EL (cell line): ENCODE measurements at places on chromosomes 2 and 18.

DNA sequence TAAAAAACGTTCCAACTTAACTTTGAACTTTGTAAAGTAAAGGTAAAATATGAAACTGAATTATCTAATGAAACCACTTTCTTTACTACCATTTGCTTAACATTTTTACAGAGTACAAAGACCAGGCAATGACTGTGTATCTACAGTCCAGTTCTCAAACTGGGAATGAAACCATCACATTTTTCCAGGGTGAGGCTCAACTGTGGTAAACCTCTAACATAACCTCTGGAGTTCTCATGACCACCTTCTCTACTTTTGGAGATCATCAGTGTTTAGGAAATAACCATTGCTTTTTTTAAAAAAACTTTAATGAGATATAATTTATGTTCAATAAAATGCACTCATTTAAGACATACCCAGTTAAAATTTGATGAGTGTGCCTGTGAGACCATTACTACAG is 223.5 kb downstream of the RNF152 start:
- peak; percentile 67 for DNase-seq

- DNase-seq, result no peak
Measured at GRCh38 chr18:50071397-50071796, 123.5 kb downstream of the MYO5B start.

DNA sequence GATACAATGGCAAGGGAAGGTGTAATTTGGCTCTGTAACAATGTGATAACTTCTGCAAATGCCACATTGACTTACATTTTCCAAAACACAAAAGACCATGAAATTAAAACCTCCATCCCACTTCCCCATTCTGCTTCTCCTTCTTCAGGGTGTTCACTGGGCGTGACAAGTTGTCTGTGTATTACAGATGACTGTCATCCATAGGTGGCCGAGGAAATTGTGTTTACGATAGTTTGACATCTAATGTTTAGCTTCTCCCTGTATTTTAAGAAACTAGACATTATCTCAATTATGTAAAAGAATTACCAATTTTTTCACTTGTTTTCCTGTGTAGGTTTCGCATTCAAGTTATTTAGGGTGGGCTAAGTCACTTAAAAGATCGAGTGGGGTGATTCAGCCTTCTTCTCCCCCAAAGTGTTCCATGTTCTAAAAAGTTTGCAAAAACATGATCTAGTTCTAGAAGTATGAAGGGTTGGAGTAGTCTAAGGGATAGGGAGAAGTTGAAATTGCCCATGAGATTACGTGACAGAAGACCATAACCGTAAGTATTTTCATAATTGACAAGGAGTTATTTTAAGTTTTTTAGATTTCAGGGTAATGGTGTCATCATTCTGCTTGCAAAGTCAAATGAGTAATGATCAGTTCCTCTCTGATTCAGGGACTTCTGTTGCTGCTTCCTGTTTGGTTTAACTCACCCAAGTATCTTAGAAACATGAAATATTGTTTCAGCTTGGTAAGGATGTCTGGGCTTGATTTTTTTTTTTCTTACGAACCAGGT is 25.2 kb upstream of the CYTIP start:
- peak; percentile 92 for DNase-seq

DNA sequence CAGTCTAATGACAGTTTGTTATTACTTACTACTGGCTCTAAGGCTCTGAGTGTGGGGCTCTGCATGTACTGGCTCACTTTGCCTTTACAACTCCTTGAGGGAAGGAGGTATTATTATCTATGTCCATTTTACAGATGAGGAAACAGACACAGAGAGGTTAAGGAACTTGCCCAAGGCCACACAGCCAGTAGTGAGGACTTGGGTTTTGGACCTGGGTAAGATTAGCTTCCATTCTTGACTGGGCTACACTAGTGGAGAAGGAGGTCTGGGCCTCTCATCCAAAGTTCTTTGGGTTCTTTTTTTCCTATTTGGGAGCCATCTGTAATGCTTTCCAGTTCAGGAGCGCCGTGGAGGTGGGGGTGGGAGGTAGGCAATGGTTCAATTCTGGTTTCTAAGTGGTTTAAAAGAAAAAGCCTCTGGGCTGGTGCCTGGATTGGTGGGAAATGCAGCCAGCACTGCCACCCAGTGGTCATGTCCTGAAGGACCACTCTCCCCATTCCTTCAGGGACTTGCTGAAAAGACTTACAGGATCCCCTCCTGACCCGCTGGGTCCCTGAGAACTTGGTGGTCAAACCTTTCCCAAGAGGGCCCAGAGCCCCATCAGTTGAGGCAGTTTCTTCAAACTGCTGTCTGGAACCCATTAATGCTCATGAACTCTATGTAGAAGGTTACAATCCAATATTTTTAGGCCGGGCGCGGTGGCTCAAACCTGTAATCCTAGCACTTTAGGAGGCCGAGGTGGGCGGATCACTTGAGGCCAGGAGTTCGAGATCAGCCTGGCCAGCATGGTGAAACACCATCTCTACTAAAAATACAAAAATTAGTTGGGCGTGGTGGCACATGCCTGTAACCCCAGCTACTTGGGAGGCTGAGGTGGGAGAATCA is 38.6 kb upstream of the NOTO start:
- peak; percentile 75 for DNase-seq

DNA sequence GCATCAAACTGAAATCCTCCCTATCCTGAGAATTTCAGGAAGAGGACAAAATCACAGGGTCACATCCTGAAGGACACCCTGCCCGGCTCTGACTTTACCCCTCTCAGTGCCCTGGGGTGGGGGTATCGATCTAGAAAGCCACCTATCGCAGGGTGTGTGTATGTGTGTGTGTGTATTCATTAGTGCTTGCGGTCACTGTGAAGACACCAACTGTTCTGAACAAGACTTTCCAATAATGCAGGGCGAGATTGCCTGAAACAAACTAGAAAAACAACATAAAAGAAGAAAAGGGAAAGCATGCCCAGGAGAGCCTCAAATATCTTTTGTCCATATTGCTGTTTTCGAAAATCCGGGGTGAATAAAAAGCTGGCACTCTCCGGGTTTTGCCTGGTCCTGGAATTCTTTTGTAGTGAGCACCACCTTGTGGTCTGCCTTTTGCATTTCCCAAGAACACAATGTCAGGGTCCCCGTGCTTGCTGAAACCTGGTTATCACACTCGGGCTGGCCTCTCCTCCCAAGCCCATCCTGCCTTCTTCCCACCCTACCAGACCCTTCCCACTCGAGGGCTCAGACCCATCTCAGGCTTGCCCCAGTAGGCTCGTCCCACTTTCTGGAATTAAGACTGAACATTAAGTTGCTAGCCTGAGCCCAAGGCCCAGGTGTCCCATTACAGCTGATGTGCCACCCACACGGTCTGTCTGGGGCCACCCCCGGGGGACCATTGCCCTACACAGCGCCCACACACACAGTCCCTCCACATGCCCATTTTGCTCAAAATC is 25.0 kb upstream of the COPS8 start:
- DNase-seq, result peak; percentile 67

GRCh38 chr18:58208207-58208932 is 164.3 kb downstream of the NEDD4L start:
- DNase-seq, result no peak

DNA sequence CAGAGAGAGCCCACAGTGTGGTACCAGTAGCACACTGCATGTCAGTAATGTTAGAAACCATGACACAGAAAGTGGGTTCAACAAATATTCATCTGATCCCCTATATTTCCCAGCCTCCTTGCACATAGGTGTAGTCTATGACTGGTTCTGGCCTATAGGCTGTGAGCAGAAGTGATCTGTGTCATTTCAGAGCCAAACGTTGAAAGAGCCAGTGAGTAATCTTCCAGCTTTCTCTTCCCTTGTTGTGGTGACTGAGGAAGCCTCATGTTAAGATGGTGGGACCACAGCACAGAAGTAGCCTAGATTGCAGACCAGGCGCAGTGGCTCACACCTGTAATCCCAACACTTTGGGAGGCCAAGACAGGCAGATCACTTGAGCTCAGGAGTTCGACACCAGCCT is 4.1 kb downstream of the TMEM237 start:
- peak; percentile 15 for DNase-seq

- DNase-seq, result no peak
Measured at GRCh38 chr2:1925928-1926327, 181.6 kb upstream of the PXDN start.

DNA sequence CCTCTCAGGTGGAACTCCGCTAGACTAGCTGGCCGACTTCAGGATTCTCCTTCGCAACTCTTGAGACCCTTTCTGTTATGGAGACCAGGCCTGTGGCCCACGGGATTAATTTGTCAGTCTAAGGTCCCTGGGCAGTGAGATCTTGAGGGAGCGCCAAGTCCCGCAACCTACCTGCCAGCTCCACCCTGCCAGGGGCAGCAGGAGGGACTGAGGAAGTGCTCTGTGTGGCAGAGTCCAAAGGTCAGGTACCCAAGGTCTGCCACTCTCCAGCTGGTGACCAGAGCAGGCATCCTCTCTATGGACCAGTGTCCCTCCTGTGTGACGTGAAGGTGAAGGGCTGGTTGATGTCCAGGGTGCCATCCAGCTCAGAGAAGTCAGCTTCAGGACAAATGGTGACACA is 4.3 kb upstream of the SPATA3 start:
- no peak for DNase-seq

DNA sequence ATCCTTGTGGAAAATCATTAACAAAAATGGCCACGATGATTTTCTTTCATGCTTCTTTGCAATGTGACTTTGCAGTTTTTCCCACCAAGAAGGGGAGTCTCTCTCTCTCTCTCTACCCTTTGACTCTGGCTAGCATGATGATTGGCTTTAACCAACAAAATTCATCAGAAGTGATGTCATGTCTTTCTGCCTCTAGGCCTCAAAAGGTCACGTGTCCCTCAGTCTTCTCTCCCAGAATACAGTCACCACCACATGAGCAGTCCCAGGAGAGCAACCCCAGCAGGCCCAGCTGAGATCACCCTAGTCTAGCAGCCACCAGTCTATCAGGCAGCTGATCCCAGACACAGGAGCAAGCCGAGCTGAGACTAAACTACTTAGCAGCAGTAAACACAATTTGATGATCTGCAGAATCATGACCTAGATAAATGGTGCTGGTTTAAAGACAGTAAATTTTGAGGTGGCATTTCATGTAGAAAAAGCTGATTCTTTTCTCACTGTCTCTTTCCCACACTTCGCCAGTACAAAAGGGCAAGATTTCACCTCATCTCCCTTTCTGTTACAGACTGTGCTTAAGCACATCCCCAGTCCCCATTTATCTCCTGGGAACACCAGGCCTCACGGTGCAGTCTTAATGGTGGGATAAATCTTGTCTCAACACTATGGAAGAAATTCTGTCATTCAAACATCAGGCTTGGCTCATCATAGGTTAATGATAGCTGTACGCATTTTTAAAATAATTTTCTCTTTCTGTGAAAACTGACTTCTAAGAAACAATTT is 132.7 kb downstream of the SCG2 start:
- peak; percentile 97 for DNase-seq

DNA sequence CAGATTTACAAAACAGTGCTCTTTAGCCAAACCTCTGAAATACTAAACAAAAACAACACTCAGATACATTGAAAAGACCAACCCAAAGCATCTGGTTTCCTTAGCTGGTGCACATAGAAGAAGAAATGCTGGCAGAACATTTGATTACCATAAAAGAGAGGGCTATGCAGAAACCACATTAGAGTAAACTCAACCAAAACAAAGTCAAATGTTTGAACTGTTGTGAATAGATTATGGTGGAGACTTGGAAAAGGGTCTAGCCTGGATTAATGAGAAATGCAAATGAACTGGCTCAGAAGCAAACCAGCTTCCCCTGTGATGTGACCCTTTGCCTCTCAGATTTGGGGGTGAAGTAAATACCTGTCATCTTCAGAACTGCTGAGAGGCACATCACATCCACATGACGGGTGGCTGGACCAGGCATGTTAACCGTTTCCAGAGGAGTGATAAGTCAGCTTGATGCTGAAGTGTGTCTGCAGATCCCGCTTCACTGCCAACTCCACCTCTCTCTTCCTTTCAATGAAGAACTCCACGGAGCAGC is 153.0 kb downstream of the NRP2 start:
- DNase-seq, result no peak

- no peak for DNase-seq
Measured at GRCh38 chr2:74708296-74708695, 54.2 kb downstream of the SEMA4F start.

DNA sequence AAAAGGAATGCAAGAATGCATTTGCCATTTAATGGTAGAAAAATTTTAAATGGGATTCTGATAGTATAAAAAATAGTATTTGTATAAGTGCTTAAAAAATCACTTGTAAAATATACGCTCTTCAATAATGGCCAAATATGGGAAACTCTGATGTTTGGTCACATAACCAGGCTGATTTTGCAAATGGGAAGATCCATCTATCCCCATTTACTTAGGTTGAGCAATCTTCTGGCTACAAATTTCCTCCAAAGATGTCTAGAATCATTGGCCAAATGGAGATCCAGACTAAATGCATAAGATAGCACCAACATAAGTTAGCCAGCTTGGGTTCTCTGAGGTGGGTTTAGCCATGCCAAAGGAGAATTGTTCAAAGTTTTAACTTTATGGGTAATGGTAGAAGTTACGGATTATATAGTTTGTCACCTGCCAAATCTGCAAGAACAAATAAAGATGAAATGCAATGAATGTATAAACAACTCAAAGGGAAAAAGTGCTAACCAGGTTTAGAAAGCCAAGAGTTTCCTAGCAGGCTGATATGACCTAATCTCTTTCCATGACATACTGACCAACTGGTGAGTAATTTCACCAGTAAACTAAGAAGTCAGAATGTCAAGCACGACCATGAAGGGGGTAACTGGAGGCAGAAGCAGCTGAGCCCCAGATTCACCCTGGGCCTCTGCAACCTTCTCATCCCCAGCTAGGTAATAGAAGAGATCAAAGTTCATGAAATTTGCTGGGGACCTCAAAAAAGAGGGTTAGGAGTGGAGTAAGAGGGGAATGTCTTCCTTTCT is 10.0 kb downstream of the RHOB start:
- DNase-seq, result peak; percentile 19

GRCh38 chr2:76157531-76157930 is 446.8 kb upstream of the GCFC2 start:
- no peak for DNase-seq

GRCh38 chr2:241559323-241560161 is 997 bp downstream of the BOK start:
- peak; percentile 64 for DNase-seq

- DNase-seq, result no peak
Measured at GRCh38 chr18:66013969-66014368, 263.2 kb downstream of the CDH7 start.

- no peak for DNase-seq
Measured at GRCh38 chr2:25279091-25279651, 62.6 kb downstream of the DNMT3A start.

DNA sequence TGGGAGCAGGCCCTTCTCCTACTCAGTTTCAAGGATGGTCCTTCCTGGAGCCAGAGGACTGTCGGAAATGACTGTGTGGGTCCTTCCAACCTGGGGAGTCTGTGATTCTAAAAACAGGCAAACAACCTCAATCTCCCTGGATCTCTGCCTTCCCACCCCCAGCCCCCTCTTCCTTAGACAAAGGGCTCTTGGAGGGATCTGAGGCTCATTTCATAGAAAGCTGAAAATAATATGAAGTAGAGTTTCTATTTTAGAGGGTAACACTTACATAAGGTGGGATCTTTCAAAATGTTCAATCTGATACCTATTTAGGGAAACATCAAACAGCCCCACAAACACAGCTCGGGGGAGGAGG is 69.4 kb downstream of the RHOB start:
- DNase-seq, result no peak
